AG10803 (cell line): ENCODE measurements at places on chromosomes 7 and 10.

DNA sequence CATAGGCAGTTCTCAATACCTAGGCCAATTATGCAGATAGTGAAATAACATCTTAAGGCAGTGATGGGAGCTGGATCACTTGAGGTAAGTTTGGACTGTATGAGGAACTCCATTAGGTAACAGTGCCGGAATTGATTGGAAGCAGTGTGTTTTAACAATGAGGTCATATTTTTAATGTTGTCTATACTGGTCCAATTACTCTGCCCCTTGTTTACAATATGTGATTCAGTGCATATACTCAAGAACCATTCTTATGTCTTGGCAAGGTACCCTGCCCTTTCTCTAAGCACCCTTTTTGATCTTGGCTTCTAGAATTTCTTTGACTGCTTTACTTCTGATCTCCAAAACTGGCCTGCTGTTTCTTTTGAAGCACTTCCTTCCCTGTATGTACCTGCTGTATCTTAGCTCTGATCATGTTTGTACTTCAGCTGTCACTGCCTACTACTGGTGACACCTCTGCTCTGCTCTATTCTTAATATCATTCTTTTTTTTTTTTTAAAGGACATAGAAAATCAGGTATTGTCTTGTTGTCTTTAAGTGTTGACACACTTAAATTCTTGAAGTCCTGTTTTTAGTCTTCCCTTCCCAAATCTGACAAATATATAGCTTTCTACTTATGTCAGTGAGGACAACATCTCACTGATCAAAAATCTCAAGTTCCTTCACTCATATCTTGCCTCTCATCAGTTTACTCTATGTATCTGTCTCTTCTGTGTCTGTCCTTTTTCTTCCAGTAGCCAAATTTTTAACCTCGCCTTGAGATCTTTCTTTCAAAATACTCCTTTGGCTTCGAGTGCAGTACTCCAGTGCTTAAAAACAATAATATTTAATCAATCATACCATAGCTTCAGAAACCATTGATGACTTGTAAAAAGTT, 46.4 kb upstream of the RPA3 start:
- DNase-seq: no peak

GRCh38 chr7:150357771-150358427, 10.7 kb upstream of the REPIN1 start:
- DNase-seq: no peak

- peak; percentile 71 for DNase-seq
Measured at GRCh38 chr7:18212758-18213157, 185.1 kb upstream of the PRPS1L1 start.

DNA sequence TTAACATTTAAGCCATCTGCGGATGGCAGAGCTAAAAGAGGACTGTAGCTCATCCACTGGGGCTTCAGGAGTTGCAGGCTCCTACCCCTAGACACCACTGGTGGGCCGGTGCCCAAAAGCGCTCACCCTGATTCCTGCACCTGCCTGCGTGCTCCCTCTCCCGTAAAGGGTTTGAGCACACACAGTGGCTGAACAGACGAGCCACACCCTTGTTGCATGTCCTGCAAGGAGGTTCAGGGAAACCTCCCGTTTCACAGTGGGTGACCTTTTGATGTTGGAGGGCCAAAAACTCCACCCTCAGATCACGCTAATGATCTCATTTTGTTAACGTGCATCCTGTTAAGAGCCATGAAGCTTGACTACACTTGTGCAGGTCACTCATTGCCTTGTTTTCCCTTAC, 37.9 kb downstream of the SYPL1 start:
- no peak for DNase-seq

DNA sequence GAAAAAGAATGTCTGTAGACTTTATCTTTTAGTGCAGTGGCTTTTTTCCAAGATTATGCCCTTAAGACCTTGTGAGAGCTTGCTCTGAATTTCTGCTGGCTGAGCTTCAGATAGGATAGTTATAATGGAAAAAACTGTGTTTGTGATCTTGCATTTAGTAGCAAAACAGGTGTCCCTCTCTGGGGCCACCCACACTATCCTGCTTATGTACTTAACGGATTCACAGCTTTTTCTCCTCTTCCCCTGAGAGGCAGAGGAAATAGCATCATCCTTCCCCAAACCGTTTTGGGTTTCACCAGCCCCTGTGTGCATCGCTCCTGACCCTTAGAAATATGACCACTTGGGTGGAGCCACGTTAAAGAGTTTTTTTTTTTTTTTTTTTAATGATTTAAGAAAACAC, 101.2 kb downstream of the RAB18 start:
- DNase-seq: no peak

GRCh38 chr7:109549471-109550193, 980.0 kb downstream of the DNAJB9 start:
- DNase-seq: no peak

GRCh38 chr7:156204820-156205219, 392.6 kb upstream of the SHH start:
- DNase-seq: no peak

DNA sequence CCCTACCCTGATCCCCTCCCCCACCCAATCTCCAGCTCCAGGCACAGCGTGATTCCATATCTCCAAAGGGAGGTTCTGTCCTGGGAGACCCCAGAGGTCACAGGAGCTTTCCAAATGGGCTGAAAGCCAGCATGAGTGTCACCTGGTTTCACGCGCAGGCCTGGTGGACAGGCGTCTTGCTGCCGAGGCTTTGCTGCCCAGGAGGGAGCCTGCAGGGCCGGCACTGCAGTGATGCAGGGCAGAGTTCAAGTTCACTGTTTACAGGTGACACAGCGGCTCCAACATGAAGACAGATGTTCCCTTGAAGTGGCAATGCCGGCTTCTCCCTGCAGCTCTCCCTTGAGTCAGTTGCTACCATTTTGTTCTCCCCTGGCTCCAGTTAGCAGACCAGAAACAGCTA, 104.3 kb downstream of the TCERG1L start:
- DNase-seq: no peak

- no peak for DNase-seq
Measured at GRCh38 chr7:80735330-80735729, 96.9 kb downstream of the CD36 start.

DNA sequence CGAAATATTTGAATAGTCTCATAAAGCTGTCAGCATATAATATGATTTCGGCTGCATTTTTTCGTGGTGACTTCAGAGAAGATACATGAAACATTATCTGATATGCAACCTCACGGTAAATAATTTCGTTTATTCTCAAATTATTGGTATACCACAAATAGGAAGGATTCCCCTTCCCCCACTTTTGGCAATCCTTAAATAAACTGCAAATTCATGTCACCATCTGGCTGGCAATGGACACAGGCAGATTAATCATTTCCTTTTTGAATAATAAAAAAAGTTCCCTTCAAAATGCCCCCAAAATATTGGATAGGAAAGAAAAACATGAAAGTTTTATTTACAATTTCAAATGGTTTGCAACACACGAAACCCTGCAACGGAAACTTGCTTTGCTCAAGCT, 234.5 kb upstream of the MEOX2 start:
- no peak for DNase-seq

- peak; percentile 37 for DNase-seq
Measured at GRCh38 chr7:84612981-84613681, 418.5 kb upstream of the SEMA3A start.

GRCh38 chr10:110006358-110007160, 1.2 kb upstream of the ADD3 start:
- peak; percentile 80 for DNase-seq

- peak; percentile 47 for DNase-seq
Measured at GRCh38 chr10:36254199-36254598, 612.1 kb upstream of the FZD8 start.
